Ureter (tissue), 1 donor: ENCODE measurements at places on chromosomes 11 and 22.
A peak's percentile ranks its signal among the peaks of the same experiment; 100 is the strongest.

DNA sequence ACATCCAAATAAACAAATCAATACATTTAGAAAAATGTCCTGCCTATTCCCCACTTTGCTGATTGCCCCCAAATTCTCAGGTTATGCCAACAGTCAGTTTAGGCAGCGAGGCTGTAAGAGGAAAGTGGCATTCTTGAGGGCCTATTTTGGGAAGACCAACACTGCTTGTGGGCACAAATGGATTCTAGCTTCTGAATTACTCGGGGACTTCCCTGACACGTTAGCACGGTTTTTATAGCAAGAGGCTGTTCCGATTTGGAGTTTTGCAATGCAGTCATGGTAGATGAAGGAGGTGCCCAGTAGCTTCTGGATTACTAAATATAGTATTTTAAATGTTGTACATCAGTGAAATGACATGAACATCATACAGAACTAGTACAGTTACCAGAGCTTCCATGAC lies 13.1 kb downstream of the RCN1 start:
- no peak for DNase-seq

DNA sequence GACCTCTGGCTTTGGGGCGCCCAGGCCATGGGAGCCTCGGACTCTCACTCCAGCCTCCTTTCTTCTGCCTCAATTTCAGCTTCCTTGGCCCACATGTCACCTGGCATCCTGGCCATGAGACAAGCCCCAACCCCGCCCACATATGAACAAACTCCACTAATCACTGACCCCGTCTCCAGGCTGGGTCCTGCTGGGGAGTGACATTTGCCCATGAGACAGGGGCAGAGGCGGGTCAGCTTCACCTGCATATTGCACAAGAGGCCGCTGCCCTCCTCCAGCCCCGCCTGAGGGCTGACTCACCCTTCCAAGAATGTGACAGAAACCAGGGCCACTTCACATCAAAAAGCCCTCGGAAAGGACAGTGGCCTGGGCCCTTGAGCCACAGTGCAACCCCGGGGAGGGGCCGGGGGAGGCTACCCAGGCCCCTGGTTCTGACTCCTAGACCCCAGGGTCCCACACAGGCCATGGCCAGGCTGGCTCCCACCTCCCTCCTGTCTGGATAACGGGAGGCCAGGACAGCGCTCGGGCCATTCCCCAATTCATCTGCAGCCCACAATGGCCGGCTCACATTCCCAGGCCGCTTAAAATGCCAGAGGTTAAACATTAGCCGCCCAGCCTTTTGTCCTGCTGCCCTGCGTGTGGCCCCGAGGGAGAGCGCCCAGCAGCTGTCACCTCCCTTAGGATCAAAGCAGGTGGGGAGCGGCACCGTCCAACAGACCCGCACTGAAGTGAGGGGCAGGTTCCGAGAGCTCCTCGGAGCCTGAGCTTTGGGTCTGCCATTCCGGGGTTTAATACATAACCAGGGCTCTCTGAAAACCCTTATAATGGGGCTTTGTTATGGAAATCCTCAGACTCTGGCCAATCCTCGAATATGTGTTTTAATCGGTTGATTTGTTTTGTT lies 42.3 kb downstream of the TRMU start:
- DNase-seq: peak; percentile 75

GRCh38 chr11:69204941-69205742 lies 49.4 kb downstream of the SMIM38 start:
- no peak for DNase-seq

- no peak for DNase-seq
Observed at GRCh38 chr11:35844579-35844978, 99.3 kb upstream of the LDLRAD3 start.

DNA sequence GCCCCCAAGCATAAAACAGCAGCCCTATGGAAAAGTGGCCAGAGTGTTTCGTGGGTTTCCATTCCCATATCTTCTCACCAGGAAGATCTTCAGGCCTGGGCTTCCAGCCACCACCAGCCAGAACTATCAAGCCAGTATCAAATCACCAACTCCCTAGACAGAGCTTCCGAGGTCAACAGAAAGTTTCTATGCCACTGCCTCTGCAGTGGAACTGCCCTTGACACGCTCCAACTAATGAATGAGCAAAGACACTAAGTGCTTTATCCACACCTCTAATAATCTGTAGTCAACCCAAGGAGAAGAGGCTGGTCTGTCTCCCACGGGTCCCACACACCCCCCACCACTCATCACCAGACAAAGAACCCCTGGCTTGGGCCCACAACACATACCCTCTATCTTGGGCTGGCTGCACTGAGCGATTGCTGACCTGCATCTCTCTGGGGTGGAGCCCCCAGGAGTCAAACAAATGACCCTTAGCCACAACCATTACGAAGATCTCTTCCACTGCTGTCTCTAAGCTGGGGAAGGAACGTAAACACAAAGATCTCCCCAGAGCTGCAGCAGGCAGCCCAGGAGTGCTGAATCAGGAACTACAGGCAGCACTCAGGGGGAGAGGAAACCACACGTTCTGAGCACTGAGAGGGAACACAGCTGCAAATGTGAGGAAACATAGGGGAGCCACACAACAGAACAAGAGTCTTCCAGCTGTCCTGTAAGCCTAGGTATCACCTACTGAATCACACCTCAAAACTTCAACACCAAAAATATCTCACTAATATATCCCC lies 9.7 kb downstream of the OR5AN1 start:
- DNase-seq: no peak

DNA sequence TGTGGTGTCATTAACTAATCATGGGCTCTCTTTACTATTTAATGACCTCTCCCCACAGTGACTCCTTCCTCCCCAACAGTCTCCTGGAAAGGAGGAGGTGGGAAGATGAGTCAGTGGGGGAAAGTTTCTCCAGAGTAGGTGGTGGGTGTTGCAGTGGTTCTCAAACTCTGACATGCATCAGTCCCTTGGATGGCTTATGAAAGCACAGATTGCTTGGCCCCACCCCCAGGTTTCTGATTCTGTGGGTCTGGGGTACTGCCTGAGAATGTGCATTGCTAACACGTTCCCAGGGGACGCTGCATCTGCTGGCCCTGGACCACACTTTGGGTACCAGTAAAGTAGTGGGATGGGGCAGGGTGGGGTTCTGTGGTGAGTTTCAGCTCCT lies 9.8 kb downstream of the CD82 start:
- no peak for DNase-seq

DNA sequence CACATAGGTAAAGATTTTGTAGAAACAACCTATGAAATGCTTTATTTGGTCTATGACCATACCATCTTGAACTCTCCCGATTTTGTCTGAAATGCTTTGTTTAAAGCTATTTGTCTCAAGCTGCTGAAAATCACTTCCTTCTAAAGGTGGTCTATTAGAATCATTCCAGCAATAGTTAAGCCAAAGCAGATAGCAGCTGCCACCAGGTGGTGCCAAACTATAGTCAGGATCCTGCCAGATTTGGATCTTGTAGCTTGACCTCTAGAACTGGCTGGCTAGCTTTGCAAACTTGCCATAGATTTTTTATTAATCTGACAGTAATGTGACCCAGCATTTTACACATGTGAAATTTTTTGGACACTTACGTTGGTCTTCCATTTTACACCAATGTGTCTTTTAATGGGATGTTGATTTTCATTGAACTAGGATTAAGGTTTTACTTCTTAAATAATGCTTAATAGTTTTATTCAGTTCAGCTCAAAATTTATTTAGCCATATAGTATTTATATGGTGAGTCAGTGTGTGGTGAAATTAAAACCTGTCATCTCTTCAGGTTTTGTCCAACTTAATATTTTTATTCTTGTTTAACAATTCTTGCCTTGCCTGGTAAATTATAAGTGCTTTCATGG lies 19.7 kb downstream of the CTR9 start:
- DNase-seq: no peak

DNA sequence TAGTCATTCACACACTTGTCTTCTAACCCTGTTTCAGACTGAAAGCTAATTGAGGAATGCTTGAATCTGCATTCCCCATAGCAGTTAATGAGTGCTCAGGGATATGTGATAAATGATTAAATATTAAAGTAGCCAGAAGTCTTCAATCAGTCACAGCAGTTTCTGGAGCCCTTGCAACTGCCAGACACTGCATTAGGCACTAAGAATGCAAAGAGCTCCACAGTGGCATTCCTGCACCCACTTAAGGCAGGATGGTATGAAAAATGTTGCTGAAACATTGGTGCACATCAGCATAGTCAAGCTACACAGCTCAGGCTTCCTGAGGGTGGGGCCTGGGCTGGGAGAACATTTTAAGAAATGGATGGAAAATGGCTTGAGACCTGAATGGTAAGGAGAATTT lies 6.5 kb downstream of the DTX4 start:
- DNase-seq: no peak

DNA sequence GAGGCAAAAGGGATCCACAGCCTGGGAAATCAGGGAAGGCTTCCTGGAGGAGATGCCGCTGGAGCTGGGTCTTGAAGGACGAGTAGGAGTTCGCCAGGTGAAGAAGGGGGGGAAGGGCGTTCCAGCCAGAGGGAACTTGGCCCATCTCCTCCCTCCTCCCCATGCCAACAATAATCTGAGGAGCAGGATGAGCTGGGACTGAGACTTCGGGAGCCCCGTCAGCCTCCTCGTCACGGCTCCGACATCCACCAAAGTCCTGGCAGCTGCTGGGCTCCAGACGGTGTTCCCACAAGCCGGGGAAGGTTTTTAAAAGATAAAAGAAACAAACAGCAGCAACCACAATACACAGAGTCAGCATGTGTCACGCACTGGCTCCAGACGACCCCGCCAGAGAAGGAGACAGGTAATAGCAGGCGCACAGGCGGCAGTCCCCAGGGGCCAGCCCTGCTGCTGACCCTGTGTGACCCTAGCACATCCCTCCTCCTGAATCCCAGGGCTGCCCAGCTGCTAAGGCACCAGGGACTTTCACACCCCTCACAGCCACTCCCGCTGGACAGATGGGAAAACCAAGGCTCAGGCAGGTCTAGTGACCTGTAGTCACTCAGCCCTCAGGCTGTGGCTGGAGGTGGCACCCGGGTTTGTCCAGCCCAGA lies 37.3 kb downstream of the NUP50 start:
- DNase-seq: no peak

GRCh38 chr22:50481045-50481439 lies 301 bp upstream of the ADM2 start:
- DNase-seq: no peak

DNA sequence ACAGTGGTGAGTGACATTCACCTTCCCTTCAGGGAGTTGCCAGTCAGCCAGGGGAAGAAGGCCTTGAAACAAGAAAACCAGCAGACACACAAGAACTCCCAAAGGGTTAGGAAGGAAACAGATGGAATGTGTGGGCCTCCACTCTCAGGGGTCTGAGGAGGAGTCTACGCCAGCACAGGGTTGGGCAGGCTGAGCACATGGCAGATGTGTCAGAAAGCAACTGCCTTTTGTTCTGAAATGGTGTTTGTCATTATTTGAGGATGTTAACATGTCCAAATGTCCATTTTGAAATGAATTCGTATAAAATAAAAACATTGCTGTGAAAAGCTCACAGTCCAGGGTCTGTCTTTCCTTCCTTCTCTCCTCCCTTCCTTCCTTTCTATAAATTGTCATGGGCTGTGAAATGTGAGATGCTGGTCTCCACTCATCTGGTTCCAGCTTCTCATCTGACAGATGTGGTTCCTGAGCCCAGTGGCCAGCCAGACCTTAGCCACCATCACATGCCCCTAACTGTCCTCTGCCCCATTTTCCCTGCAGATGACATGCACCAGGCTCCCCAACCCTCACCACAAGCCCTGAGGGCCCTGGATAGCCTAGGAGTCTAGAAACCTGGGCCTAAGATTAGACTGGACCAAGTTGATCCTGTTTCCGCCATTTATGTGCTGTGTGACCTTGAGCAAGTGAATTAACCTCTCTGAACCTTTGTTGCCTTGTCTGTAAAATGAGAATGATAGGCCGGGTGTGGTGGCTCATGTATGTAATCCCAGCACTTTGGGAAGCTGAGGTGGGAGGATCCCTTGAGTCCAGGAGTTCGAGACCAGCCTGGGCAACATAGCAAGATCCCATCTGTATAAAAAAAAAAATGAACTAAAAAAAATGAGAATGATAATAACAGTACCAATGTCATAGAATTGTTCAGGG lies 56.2 kb upstream of the CRYBB3 start:
- DNase-seq: no peak

DNA sequence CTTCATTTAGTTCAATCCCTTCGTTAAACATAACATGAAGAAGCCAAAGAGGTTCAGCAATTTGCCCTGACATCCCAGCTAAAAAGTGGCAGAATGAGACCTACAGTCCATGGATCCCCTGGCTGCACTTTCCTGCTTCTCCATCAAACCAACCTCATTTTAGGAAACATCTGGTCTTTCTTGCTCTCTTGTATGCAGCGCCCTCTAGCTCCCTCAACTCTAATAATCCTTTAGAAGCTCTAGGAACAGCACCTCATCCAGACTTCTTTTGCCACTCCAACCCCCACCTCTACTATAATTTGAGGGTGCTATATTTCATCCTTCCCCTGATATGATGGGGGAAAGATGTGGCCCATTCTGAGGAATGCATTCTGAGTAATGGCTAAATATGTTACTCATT lies 7.4 kb downstream of the CNTF start:
- DNase-seq: no peak

DNA sequence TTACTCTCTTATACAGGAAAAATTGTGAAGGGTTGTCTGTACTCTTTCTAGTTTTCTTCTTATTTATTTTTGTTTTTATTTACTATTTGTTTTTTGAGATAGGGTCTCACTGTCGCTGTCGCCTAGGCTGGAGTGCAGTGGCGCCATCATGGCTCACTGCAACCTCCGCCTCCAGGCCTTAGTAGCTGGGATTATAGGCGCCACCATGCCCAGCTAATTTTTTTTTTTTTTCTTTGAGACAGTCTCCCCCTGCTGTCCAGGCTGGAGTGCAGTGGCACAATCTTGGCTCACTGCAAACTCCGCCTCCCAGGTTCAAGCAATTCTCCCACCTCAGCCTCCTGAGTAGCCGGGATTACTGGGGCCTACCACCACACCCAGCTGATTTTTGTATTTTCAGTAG lies 18.4 kb downstream of the CUL5 start:
- no peak for DNase-seq
